ENCODE measurements at places on chromosomes 6 and 20.
A peak's percentile ranks its signal among the peaks of the same experiment; 100 is the strongest.

GRCh38 chr6:157850030-157850429 is 27.0 kb downstream of the SNX9 start:
- no peak for DNase-seq

- DNase-seq: peak; percentile 90
Observed at GRCh38 chr20:54207743-54208547, at the start of gene PFDN4. TSS of gene PFDN4 (plus strand) at chr20:54208087. CDS start at chr20:54208101, 14 bp downstream.

GRCh38 chr20:9262653-9263194 is 193.8 kb downstream of the PLCB4 start:
- DNase-seq: no peak

DNA sequence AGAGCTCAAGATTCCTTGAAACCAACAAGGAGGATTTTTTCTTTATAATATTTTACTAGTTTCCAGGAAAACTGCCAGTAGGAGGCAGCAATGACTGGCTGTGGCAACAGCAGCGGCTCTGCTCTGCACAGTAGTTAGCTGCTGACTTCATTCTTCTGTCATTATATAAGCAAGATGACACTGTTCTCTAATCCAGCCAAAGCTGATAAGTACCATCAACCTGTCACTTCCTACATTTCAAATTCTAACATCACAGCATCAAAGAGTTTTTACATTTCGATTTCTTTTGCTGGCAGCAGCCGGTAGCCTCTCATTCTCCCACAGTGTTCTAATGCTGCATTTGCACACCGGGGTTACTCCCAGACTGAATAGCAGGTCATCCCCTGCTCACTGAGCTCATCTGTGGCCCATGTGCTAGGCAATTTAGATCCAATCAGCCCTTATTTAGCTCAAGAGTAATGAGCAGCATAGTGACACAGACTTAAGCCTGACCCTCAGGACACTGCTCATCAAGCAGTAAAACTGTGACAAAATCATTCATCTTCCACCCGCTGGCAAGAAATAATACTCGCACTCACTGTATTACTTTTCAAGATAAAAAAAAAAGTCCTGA is 67.8 kb downstream of the MMS22L start:
- peak; percentile 60 for DNase-seq

- peak; percentile 47 for DNase-seq
Observed at GRCh38 chr20:36574366-36575135, 1.2 kb downstream of the TGIF2 start.

GRCh38 chr6:36340618-36341454 is 4.1 kb upstream of the BNIP5 start:
- peak; percentile 86 for DNase-seq

- no peak for DNase-seq
Observed at GRCh38 chr6:155378276-155378675, 64.0 kb upstream of the TFB1M start.

Measured in HEK293T (cell line).